ENCODE measurements at places on chromosomes 3 and 15.

GRCh38 chr15:99546441-99547100 lies 19.2 kb upstream of the MEF2A start:
- no peak for DNase-seq

- DNase-seq = no peak
Measured at GRCh38 chr3:184565421-184566211, 4.0 kb downstream of the EPHB3 start.

- no peak for DNase-seq
Measured at GRCh38 chr15:41530363-41530956, 13.6 kb downstream of the RPAP1 start.

DNA sequence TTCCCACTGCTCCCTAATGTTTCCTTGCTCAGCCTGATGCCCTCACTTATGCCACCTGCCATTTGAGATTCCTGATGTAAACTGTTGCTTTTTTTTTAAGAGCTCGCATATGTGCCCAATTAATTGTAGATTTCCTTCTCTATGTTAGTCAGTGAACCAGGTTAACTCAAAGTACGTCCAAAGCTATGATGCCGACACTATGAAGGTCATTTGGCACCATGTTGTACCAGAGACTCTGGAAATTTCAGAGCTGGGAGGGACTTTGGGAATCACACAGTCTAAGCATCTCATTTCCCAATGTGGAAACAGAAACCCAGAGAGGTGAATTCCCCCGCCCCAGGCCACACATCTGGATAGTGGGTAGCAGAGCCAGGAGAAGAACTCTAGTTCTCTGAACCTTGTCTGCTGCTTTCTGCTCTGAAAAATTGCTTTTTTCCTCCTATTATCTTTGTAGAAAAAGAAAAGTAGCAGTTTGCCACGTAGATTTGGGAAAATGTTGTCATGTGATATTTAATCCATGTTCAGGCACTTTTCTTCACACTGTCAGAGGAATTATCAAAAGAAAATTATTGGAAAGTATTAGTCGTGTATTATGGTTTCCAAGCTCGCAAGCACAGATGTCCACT lies 38.5 kb upstream of the TNFAIP8L3 start:
- no peak for DNase-seq

- no peak for DNase-seq
Measured at GRCh38 chr3:38614651-38615352, 34.7 kb downstream of the SCN5A start.

DNA sequence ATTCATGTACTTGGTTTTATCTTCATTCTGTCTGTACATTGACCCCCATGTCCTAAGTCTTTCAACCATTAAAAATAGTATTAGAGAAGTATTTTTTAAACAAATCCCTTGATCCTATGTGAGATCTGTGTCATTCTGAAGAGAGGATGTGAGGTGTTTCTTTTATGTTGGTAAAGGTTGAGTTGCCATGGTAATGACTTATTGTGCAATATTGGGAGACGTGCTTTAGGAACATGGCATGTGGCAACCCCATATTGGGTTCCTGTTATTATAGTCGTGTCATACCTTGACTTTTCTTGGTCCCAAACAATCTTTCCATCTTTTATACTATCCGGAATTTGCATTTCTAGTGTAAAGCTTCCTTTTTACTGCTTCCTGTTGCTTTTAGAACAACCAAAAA lies 203.1 kb downstream of the KCNAB1 start:
- DNase-seq = no peak

DNA sequence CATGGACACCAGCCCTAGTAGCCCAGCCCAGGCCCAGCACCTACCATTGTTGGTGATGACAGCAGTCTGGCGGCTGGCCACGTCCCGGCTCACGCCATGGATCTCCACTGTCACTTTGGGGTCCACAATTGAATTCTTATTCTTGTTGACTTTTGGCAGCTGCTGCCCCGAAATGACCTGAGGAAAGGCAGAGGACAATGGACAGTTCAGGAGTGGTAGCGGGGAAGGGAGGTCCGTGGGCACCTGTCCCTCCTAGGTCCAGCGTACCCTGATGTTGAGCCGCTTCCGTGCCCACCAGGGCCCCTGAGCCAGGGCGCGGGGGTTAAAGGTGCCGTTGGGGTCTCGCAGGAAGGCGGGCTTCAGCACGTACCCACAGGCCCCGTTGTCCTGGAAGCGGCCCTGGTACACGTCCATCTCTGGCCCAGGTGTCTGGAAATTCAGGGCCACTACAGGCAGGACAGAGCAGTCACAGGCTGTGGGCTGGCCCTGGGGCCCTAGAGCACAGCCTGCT lies 17.7 kb downstream of the VILL start:
- DNase-seq = no peak

GRCh38 chr3:99776516-99777209 lies 41.0 kb upstream of the CMSS1 start:
- no peak for DNase-seq

DNA sequence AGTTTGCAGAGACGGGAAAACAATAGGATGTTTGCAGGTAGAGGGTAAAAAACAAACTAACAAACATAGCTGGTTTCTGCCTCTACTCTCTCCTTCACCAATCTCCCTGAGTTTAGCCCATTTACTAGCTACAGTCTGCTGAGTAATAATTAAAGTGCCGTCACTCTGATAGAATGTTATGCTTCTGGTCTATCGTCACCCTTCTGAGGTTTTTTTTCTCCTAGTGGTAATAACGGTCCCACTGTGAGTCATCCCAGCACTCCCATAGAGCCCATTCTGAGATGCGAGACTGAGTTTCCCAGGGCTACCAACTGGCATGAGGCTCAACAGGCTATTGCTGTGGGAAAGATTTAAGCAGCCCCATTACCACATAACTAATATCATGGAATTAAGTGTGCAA lies 56.4 kb downstream of the PLAAT1 start:
- no peak for DNase-seq

DNA sequence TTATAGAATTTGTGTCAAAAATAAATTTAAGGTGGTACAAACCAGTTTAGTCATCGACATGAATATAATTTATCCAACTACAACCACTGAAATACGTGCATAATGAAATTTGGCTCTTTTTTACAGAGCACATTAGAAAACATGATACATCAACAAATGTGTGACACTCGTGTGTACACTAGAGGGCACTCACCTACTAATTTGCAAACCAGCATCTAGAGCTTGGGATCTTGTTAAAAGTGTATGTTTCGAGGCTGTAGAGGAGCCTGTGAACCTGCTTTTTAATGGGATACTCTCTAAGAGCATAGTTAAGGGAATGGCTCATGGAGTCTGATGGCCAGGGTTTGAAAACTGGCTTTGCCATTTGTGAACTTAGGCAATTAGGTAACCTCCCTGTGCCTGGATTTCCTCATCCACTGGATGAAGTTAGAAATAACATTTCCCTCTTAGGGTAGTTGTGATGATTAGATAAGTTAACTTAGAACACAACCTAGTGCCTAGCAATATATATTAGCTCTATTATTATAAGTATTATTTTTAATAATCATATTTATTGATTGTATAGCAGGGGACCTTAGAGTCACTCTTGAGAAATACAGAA lies 8.8 kb upstream of the CPOX start:
- DNase-seq = no peak

GRCh38 chr3:116671151-116671550 lies 38.4 kb upstream of the TUSC7 start:
- no peak for DNase-seq

DNA sequence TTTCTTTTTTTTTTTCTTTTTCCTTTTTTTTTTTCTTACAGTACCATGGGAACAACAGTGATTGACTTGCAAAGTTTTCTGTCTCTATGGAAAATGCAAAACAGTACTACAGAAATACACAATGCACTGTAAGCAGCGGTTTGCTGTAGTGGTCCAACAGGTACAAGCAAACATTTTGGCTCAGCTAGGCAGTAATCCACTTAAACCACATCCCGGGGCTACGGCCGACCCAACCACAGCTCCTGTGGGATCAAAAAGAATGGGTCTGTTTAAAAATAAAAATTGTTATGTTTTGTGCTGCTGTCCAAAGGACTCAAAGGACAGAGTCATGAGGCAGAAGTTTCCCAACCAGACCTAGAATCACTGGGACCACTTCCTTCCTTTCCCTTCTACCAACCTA lies 667.1 kb upstream of the ADAMTS9 start:
- no peak for DNase-seq

- peak; percentile 55 for DNase-seq
Measured at GRCh38 chr3:38039899-38040261, 872 bp downstream of the DLEC1 start.

DNA sequence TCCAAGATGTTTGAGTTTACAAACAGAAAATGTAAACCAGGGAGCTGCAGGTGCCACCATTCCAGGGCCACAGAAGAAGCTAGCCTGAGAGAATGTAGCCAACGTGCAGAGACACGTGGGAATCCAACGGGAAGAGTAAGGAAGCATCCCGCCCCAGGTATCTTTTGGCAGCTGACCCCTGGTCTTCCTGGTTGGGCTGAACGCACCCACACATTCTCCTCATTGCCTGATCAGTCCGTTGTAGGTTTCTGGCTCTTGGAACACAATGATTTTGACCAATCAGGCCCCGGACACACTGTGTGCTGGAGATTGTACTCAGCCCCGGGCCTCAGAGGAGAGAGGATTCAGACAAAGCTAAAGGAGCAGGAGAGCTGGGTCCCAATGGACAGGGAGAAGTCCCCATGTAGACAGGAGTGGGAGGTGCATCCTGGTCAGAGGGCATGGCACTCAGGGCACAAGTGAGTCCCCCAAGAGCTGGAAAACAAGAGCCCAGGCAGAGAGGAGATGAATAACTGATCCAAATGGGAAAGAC lies 102.3 kb downstream of the TPRA1 start:
- DNase-seq = peak; percentile 20

- DNase-seq = no peak
Measured at GRCh38 chr3:73094951-73095350, 33.5 kb downstream of the EBLN2 start.

- DNase-seq = no peak
Measured at GRCh38 chr15:95932141-95932540, 398.4 kb upstream of the NR2F2 start.

GRCh38 chr3:119293871-119294695 lies at the start of gene ARHGAP31:
Gene ARHGAP31, plus strand, starts transcription at chr3:119294383. Its CDS starts 522 bp downstream, at chr3:119294905.
- DNase-seq = peak; percentile 90

DNA sequence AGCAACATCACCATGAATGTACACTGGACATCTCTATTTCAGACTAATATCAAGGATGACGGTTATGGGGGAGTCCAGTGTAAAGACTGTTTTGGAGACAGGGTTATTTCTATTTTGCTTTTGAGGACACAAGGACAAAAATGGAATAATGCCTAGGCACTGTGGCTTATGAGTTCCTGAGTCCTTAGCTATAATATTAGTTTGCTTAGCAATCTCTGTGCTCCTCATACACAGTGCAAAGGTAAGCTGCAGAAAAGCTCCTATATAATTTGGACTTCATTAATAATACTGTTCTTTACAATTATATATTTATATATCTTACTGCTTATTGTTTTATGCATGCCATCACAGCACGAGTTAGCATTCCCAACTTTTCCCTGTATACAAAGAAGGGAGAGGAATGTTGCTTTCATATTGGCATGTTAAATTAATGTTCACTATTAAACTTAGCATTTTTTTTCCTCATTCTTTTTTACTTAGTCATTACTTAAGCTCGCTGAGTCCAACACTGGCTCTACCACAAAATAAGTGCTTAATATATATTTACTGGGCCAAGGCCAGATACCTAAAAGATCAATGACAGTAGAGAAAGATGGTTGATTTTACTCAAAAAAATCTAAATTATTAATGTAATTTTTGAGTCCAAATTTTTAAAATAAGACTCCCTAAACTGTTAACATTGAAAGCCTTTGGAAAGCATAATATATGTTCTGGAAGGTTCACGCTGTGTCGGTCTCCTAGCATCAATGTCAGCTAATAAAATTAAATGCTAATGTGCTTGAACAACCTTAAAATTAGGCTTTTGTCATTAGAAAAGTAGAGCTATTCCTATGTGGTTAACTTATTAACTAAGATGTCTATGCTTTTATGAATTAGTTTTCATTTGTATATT lies 13.8 kb downstream of the THBS1 start:
- no peak for DNase-seq

DNA sequence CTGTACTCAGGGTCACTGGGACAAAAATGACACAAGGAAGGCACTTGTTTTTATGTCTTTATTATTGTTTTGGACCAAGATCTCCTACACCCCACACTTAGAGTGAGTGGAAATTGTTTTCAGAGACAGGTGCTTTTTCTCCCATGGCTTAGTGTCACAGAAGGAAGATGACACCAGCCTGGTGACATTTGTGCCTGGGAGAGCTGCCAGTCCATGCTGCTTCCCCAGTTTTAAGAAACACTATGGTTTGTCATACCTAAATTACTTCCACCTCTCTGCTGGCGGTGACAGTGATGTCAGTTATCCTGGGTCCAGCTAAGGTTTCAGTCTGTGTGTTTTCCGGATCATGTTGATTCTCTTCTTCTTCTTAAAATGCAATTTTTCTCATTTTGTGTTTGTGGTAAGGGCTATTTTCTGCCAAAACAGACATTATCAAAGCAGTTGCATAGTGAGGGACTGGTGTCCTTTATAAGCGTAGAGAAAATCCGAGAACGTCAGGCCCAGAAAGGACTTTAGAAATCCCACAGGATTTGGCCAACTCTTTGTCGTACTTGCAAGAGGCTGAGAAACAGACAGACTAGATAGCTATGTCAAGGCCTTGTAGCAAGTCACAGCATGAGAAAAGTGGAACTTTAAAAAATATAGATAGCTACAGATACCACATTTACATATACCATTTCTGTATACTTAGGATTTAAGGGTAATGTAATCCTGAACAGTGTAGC lies 149.5 kb downstream of the TP63 start:
- DNase-seq = no peak

GRCh38 chr3:109122690-109123089 lies 4.8 kb upstream of the MORC1 start:
- DNase-seq = no peak

DNA sequence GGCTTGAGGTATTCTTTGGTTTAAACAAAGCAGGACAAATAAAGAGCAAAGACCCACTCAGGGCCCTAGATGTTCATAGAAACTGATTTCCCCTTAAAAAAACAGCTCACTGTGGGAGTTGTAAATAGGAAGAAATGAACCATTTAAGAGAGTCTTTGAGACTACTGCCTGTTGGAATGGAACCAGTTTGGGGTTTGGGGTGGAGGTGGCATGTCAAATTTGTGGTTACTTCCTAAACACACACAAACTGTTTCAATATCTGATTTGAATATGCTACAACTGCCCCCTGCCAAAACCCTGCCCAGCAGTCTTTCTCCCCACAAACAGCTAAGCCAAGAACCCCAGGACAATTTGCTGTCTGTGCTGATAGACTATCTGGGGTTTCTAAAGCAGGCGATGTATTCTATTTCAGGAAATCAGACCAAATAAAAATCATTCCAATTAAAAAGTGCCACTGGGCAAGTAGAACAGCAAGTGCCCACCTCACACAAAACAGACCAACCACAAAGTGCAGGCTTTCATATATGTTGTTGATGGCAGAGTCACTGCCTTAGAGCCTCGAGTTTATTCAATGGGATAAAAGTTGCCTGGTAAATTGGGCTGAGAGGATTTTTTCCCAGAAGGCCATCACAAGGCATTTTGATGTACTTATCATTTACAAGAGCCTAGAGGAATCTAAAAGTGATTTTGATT lies 293.9 kb upstream of the PROK2 start:
- no peak for DNase-seq

- DNase-seq = no peak
Measured at GRCh38 chr3:39980058-39980457, 170.6 kb downstream of the MYRIP start.

- DNase-seq = no peak
Measured at GRCh38 chr3:141129541-141130011, 78.4 kb downstream of the SPSB4 start.

Measured in stimulated activated CD8-positive, alpha-beta memory T cell treated with anti-CD3 and anti-CD28 coated beads, Interleukin-4, amount 100 ng/mL, for 48 hours (primary cell).